ENCODE measurements at places on chromosomes 6 and 20.
A peak's percentile ranks its signal among the peaks of the same experiment; 100 is the strongest.

- no peak for DNase-seq
Measured at GRCh38 chr6:6771224-6771945, 182.9 kb downstream of the LY86 start.

DNA sequence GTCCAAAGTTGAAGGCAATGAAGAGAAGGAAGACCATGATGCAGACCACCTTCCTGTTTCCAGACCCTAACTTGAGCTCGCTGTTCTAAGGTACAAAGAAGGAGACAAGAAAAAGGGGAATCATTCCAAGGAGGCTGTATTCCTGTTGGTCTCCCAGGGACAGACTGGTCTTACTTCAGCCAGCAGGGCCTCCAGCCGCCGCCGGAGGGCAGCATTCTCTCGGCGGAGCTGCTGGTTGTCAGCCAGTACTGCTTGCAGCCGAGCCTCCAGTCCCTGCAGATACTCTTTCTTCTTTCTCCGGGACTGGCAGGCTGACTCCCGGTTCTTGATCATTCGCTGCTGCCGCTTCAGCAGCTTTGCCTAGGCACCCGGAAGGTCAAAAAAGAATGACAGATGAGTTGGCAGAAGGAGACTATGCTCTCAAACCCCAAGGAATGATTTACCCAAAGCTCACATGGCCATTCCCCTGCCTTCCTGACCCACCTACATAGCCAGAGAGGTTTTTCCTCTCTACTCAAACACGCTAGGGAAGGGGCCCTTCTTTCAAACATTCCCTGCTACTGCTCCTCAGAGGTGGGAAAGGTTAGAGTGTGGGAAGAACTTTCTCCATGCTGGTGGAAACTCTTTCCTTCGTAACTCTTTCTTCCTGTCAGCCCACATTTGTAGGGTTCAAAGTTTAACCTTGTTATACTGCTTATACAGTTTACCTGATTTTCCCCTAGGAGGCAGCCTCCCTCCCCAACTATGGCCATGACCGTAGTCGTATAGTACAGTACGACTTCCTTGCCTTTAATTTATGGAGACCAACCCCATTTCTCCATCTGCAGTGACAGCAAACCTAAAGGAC, 9.0 kb downstream of the ATF6B start:
- DNase-seq, result peak; percentile 65

DNA sequence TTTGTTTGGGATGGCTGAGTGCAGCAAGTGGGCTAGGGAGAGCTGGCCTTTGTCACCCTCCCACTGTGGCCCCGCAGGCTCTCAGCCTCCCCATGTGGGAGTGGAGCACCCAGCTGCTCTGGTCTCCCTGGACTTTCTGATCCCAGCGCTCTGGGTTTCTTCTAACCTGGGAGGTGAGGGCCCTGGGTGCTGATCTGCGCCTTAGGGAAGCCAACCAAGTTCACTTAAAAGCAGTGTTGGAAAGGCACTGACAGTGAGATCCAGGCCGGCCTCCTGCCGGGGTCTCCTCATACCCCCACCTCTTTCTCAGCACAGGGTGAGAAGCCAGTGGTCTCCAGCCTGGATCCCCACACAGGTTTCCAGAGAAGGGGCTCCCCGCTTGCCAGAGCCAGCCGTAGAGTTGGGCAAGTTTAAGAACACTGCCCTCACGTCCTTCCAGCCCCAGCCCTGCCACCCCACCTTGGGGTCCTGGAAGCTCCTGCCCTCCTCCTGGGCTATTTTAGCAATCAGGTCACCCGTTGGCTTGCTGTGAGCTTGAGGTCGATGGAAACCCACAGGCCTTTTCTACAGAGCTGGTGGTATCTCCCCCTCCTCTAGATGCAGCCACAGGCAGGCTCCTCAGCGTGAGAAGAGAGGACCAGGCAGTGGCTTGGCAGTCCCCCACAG, 9.6 kb downstream of the C20orf203 start:
- DNase-seq, result no peak

DNA sequence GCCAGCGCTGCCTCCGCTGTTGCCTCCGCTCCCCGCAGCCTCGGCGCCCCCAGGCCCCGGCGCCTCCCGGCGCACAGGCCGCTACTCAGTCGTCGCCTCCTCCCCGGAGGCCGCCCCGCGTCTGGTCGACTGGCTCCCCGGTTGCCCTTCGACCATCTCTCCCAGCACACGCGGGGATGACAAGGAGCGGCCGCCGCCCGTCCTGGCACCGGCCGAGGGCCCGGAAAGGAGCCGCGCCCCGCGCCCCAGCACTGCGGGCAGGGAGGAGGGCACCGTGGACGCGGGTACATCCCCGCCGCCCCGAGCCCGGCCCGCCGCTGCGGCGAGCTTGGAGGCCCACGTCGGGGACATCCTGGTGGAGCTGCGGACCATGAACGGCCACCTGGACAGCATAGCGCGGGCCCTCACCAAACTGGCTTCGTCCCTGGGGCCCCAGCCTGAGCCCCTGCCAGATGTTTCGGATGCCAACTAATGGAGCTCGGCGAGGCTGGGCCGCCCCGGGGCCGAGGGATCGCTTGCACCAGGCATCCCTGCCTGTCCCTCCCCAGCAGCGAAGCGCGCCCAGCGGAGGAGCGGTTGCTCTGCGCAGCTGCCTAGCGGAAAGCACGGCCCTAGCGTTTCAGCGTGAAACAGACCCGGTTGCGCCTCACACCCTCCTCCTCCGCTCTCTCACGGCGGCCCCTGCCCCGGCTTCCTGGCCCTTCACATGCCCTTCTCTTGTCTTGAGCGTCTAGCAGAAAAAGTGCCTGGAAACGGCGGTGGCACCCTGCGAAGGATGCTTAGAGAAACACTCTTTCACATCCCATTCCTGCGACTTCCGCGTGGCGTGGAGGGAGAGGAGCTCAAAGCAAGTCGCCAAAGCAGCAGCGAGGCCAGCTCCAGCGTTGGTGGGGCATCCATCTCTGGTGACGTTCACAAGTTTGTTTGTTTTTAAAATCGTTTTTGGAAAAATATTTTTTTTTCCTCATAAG, 285.8 kb upstream of the SUPT3H start:
- peak; percentile 35 for DNase-seq

DNA sequence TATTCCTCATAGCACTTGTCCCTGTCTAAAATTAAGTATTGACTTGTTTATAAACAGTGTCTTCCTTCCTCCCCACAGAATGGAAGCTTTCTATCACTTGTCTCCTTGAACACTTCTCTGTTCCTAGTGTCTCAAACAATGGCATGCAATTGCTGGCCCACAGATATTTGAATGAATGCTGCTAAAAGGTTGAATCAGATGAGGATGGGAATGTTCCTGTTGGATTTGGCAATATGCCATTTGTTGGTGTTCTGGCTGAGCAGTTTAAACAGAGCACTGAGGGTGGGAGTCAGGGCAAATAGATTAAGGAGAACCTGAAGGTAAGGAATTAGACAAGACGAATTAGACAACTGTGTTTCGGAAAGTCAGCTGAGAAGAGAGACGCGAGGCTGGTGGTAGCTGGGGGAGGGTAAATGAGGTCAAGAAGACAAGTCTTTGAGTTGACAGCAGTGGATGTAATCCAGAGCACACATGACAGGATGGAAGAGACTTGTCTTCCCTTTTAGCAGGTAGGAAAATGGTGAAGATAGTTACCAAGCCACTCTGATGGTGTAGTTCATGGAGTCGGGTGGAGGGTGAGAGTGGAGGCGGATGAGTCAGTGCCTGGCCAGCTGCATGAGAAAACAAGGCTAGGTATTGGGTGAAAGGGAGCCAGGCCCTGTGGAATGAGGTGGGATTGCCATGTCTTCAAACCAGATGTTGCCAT, 58.3 kb upstream of the GNRH2 start:
- DNase-seq, result no peak

GRCh38 chr6:43865932-43866645, 96.1 kb downstream of the VEGFA start:
- DNase-seq, result no peak

DNA sequence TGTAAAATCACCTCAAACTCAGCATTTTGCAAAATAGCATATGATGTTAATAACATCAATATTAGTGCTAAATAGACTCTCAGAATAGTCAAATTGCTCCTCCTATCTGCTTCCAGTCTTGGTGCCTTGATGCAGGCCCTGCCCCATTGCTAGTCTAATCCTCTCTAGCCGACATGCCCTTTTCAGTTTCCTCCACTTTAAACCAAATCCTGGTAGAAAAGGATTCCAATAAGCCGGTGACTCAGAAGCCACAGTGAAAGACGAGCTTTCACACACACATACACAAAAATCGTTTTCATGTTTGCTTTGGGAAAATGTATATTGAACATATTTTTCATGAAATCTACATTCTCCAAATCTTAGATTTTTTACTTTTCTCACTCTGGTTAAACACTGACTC, 203.1 kb downstream of the LMBRD1 start:
- DNase-seq, result no peak

- no peak for DNase-seq
Measured at GRCh38 chr6:39669973-39670342, 55.2 kb downstream of the KIF6 start.

- no peak for DNase-seq
Measured at GRCh38 chr6:151647976-151648639, 154.3 kb downstream of the CCDC170 start.

DNA sequence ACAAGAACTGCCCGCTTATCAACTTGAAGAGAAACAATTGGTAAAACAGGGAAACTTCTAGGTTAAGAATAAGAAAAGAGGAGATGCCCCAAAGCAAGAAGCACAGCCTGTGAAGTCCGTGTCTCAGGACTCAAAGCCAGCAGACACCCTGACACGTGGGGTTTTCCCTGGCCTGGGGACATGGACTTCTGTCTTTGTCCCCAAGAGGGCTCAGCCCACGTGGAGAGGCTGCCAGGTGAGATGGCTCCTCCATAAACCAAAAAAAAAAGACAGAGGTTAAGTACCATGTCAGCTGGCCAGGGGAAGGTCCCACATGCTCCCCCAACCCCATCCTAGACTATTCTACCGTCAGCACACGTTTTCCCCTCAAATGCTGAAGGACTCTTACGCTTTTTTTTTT, 9.9 kb downstream of the SERPINB6 start:
- DNase-seq, result no peak

- no peak for DNase-seq
Measured at GRCh38 chr6:153790876-153791473, 248.1 kb upstream of the OPRM1 start.

- no peak for DNase-seq
Measured at GRCh38 chr6:140830666-140831065, 1302.1 kb upstream of the GJE1 start.

DNA sequence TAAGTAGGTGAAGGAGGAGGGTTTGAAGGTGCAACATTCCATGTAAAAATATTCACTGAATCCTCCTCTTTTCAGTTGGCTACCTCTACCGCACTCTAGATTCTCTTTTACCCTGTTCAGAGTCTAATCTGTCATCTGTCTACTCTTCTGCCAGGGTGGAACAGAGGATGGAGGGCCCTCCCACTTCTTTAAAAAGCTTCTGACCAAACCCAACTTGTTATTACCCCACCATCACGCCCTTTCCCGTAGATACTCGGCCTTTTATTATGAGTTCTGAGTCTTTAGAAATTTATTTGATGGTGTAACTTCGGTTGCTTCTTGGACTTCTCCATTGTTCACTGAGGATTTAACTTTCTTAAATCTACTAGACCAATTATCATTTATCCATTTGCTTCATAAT, 11.7 kb downstream of the STX11 start:
- DNase-seq, result no peak

GRCh38 chr20:13267231-13267630, 46.2 kb downstream of the ISM1 start:
- no peak for DNase-seq

- no peak for DNase-seq
Measured at GRCh38 chr20:19652591-19653026, 105.4 kb upstream of the RIN2 start.

DNA sequence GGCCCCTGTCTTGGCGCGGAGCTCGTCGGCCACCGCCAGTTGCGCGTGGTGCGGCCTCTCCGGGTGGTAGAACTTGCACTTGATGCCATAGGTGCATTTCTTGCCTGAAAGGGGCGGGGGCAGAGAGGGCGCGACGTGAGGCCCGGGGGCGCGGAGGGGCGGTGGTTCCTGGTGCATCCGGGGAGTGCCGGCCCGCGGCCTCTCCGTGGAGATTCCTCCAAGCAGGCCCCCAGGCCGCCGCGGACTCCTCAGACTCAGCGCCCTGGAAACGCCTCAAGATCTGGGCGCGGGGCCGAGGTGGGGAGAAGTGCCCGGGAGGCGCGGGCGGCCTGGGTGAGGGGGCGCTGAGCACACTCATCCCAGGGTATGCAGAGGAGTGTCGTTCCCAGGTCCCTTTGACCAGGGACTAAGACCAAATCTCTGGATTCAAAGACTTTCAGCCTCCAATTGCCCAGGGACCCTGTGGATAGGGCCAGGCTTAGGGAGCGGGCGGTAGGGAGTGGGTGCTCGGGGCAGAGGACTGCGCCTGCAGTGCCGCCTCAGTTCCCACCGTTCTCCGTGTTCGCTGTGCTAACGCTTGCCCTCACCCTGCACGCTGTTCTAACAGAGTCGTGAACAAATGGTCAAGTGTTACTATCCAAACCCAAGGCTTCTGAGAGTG, 33.3 kb downstream of the ZC3H12D start:
- no peak for DNase-seq

DNA sequence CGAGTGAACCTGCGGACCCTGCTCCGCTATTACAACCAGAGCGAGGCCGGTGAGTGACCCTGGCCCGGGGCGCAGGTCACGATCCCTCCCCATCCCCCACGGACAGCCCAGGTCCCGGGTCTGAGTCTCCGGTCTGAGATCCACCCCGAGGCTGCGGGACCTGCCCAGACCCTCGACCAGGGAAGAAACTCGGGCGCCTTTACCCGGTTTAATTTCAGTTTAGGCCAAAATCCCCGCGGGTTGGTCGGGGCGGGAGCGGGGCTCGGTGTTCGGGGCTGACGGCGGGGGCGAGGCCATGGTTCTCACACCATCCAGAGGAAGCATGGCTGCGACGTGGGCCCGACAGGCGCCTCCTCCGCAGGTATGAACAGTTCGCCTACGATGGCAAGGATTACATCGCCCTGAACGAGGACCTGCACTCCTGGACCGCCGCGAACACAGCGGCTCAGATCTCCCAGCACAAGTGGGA, 46.9 kb upstream of the TRIM26 start:
- DNase-seq, result peak; percentile 15

DNA sequence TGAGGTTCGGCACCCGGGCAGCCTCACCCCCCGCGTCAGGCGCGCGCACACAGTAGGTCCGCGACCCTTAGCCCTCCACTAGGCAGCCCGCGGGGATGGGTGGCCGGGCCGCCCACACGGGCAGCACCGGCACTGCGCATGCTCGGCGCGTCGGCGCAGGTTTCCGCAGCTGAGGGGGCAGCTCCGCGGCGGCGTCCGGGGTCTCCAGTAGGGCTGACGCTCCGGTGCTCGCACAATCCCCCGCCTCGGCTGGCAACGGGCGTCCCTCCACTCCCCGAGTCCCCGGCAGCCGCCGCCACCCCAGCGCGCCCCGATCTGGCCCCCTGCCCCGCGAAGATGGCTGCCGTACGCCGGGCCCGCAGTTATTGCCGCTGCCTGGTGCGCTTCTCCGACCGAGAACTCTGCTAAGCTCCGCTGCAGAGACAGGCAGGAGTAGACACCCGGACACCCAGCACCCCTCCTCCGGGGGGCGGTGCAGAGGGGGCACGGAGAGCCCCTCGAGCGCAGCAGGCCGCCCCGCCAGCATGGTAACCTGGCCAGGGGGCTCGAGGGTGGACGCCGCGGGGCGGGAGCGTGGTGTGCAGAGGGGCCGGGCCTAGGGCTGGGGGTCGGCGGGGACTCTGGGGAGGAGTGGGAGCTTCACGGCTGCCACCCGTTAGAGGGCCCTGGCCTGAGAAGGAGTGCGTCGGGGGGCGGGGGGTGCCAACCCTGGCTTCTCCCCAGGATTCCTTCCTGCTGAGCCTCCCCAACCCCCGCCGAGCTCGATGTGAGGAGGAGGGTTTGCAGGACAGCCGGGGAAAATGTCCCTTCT, at the start of gene FBXO9:
FBXO9 (plus strand) TSS at position 139 of the 811 bp plus-strand sequence; CDS start at position 525, 386 bp downstream.
- peak; percentile 76 for DNase-seq

All from CD4-positive, alpha-beta T cell (primary cell).